Esophagus squamous epithelium (tissue), 5 donors: ENCODE measurements at places on chromosomes 4 and X. TPM values are rescaled to one million over a fixed set of nuclear protein-coding genes. Genes with fewer than 3 reads are reported as not detected.

GRCh38 chr4:181952478-181952877 is 290.7 kb upstream of the TENM3 start:
- H3K4me1 ChIP-seq, result peaks cover 9% of the 10 kb centered on the region
- no peaks in the 10 kb centered on the region for H3K27me3 ChIP-seq
- H3K27ac ChIP-seq, result no peak overlapping the region
- no peak overlapping the region for H3K4me3 ChIP-seq

GRCh38 chr4:114034189-114034588 is 54.7 kb upstream of the ARSJ start:
- no peak overlapping the region for H3K4me3 ChIP-seq
- H3K36me3 ChIP-seq, result no peaks in the 10 kb centered on the region
- DNase-seq, result no peak
- no peaks in the 10 kb centered on the region for H3K27me3 ChIP-seq
- H3K4me1 ChIP-seq, result no peaks in the 10 kb centered on the region
- no peak overlapping the region for H3K27ac ChIP-seq

Gene PLS3
- 150 TPM for total RNA-seq

Gene TKTL2
- 0.09 TPM for total RNA-seq
